Activated naive CD8-positive, alpha-beta T cell treated with anti-CD3 and anti-CD28 coated beads for 36 hours (primary cell): ENCODE measurements at places on chromosomes 1 and 21. TPM values are rescaled to one million over a fixed set of nuclear protein-coding genes. Genes with fewer than 3 reads are reported as not detected.

GRCh38 chr1:57218487-57219079 is 205.3 kb downstream of the DAB1 start:
- DNase-seq: no peak
- peaks cover 7% of the 10 kb centered on the region for H3K27me3 ChIP-seq
- H3K36me3 ChIP-seq: no peaks in the 10 kb centered on the region
- no peak overlapping the region for H3K27ac ChIP-seq
- no peak overlapping the region for H3K4me3 ChIP-seq
- no peaks in the 10 kb centered on the region for H3K4me1 ChIP-seq

DNA sequence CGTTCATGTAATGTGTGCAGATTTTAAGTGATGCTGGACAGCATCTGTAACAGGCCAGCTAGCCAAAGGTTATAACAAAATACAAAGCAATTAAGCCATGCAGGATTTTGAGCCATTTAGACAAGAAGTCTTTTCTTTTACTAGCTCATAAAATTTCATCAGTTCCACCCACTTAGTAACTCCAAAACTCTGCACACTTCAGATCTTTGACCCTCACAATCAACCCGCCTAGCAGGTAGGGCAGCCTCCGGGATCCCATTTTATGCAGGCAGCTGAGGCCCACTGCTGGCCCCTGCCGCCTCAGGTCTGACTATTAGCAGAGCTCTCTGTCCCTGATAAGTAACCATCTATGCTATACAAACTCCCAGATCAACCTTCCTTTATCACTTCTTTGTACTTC is 9.2 kb downstream of the LBR start:
- H3K4me1 ChIP-seq: peaks cover 27% of the 10 kb centered on the region
- no peak for DNase-seq
- no peak overlapping the region for H3K4me3 ChIP-seq

GRCh38 chr1:52944566-52944965 is 17.5 kb downstream of the SCP2 start:
- peaks cover 5% of the 10 kb centered on the region for H3K4me1 ChIP-seq
- no peak overlapping the region for H3K27ac ChIP-seq
- H3K27me3 ChIP-seq: no peaks in the 10 kb centered on the region
- DNase-seq: no peak
- peaks cover 11% of the 10 kb centered on the region for H3K36me3 ChIP-seq
- no peak overlapping the region for H3K4me3 ChIP-seq

GRCh38 chr1:23695667-23696066 is 4.1 kb downstream of the RPL11 start:
- H3K4me1 ChIP-seq: peaks cover 58% of the 10 kb centered on the region
- peaks cover 84% of the 10 kb centered on the region for H3K36me3 ChIP-seq
- no peak for DNase-seq
- peak overlapping the region; percentile 34 for H3K27ac ChIP-seq

Gene RORC
- total RNA-seq: 0.12 TPM

Gene C1orf210
- total RNA-seq: not detected

Gene LEFTY2
- not detected for total RNA-seq

DNA sequence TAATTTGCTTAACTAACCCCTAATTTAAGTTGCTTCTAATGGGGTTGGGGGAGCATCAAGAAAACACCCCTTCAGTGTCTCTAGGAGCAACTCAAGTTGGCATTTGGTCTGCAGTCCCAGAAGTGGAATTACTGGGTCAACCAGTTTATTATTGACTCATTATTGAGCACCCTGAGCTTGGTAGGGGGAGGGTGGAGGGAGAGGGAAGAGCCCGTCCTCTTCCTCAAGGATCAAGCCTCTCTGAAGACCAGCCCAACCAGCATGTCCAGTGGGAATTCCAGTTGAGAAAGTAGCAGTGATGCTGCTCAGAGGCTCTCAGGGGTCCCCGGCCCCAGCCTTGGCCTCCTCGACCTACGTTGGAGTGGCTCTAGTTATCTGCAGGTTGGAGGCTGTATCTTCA is 2.1 kb upstream of the PLA2G2F start:
- H3K27me3 ChIP-seq: peaks cover 19% of the 10 kb centered on the region
- DNase-seq: no peak
- no peaks in the 10 kb centered on the region for H3K4me1 ChIP-seq
- no peak overlapping the region for H3K4me3 ChIP-seq
- no peaks in the 10 kb centered on the region for H3K36me3 ChIP-seq

- no peak overlapping the region for H3K27ac ChIP-seq
- peaks cover 6% of the 10 kb centered on the region for H3K4me1 ChIP-seq
- no peak for DNase-seq
- H3K4me3 ChIP-seq: no peak overlapping the region
- H3K27me3 ChIP-seq: peaks cover 47% of the 10 kb centered on the region
Observed at GRCh38 chr21:36744560-36745231, 45.8 kb downstream of the SIM2 start.

DNA sequence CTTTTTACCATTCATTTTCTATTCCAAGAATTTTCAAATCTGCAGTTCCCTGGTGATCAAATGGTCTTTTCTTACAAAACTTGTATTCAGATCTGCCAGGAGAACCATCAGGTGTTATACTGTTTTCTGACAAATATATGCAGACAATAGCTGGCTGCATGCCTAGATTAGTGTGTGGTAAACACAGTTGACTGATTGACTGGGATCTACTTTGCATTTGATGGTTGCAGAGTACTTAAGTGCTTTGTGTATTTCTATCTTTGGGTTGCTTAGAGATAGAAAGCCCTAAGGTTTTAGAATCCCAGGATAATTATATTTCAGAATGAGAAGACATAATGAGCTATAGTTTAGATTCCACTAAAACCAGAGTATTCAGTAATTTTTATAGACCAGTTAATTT is 102.0 kb upstream of the CHODL start:
- H3K4me3 ChIP-seq: no peak overlapping the region
- no peaks in the 10 kb centered on the region for H3K27me3 ChIP-seq
- H3K27ac ChIP-seq: no peak overlapping the region
- no peak for DNase-seq
- H3K4me1 ChIP-seq: no peaks in the 10 kb centered on the region

GRCh38 chr1:21568006-21568746 is 59.0 kb downstream of the ALPL start:
- H3K27ac ChIP-seq: no peak overlapping the region
- H3K4me1 ChIP-seq: no peaks in the 10 kb centered on the region
- no peaks in the 10 kb centered on the region for H3K36me3 ChIP-seq
- H3K4me3 ChIP-seq: no peak overlapping the region

Gene KRTAP19-3
- total RNA-seq: not detected

Gene IL20
- not detected for total RNA-seq

Gene KIAA0040
- total RNA-seq: 26.4 TPM

Gene CFAP126
- not detected for total RNA-seq

GRCh38 chr1:231626535-231626950 is at the start of gene DISC1:
TSS of gene DISC1 (plus strand) at chr1:231626790. CDS start at chr1:231626868, 78 bp downstream.
- H3K36me3 ChIP-seq: no peaks in the 10 kb centered on the region
- no peaks in the 10 kb centered on the region for H3K27me3 ChIP-seq
- H3K4me1 ChIP-seq: peaks cover 24% of the 10 kb centered on the region
- peak; percentile 73 for DNase-seq
- peak within 1 kb of the TSS; percentile 80 for H3K27ac ChIP-seq

DNA sequence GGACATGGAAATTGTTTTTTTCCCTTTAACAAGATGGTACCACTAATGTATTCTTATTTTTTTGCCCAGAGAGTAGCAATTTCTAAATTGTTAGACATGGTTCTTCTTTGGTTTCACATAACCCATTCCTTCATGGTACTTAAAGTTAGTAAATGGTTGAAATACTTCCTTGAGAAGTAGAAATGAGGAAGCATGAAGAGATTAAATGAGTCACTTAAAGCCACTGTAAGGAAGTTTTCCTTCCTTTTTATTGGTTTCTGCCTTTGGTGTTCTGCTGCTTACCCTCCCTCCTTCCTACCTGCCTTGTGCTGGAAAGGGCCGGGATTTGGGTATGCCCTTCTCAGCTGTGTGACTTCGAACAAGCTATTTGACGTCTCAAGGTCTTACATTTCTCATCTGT is 101.0 kb downstream of the KIF26B start:
- H3K36me3 ChIP-seq: no peaks in the 10 kb centered on the region
- H3K27me3 ChIP-seq: peaks cover 3% of the 10 kb centered on the region
- no peaks in the 10 kb centered on the region for H3K4me1 ChIP-seq
- no peak overlapping the region for H3K4me3 ChIP-seq
- no peak overlapping the region for H3K27ac ChIP-seq

Gene CD1B
- total RNA-seq: not detected

Gene LCE1E
- total RNA-seq: not detected

DNA sequence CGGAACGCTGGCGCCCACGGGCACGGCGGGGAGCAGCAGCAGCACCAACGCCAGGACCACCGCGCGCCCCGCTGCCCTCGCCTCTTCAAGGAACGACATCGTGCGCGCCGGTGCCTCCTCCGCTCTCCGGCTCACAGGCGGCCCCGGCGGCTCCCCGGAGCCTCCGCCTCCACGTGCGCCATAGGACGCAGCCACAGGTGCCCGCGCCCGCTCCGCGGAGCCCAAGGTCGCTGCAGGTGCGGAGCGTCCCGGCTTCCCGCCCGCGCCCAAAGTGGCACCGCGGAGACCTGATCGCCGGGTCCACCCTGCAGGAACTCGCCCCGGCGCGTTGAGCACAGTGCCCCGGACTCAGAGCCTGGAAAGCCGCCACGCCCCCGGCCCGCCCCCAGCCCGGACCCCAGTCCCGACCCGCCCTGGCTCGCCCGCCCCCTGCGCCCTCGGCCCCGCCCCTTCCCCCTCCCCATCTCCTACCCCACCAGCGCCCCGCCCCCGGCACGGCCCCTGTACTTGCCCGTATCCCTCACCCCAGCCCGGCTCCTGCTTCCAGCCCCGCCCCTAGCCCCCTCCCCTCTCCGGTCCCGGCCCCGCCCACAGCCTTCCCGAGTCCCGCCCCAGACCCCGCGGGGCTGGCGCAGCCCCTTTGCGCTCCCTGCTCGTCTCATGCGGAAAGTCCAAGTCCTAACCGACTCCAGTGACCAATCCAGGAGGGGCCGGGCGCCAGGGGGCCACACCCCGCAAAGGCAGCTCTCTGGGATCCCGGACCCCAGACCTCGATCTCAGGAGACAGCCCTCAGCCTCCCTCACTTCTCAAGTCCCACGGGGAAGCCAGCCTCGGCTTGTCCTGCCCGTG is at the start of gene MEGF6:
Gene MEGF6, minus strand, starts transcription at position 339 of the 850 bp plus-strand sequence. Its CDS starts 240 bp downstream, at position 99.
- no peak within 1 kb of the TSS for H3K27ac ChIP-seq
- DNase-seq: peak; percentile 50
- peaks cover 2% of the 10 kb centered on the region for H3K4me1 ChIP-seq
- peak within 1 kb of the TSS; percentile 67 for H3K4me3 ChIP-seq
- H3K36me3 ChIP-seq: no peaks in the 10 kb centered on the region

Gene TMEM50B
- 14.6 TPM for total RNA-seq
